ENCODE measurements at places on chromosomes 3 and 15.

- DNase-seq: no peak
Observed at GRCh38 chr3:28101705-28102104, 139.7 kb upstream of the CMC1 start.

DNA sequence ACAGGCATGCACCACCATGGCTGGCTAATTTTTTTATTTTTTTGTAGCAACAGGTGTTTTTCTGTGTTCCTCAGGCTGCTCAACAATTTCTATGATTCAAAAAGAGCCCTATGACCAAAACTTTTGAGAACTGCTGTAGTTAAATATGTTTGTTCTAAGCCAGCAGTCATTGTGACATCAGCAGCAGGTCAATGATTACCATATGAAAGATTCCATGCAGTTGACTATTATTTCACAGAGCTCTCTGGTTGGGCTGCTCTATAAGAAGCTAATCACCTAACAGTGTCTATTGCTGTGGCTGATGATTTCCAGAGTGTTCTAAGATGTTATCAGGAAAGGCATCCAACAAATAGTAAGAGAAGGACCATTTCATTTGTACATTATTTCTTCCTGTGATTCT lies at the start of gene CCDC54:
Gene CCDC54 (plus strand): TSS at position 289 of the 400 bp plus-strand sequence. CDS start 149 bp downstream, outside the sequence.
- DNase-seq: no peak

- no peak for DNase-seq
Observed at GRCh38 chr3:195394024-195394423, 48.8 kb downstream of the ACAP2 start.

GRCh38 chr15:87609894-87610293 lies 646.6 kb downstream of the NTRK3 start:
- DNase-seq: no peak

- DNase-seq: no peak
Observed at GRCh38 chr3:171018156-171018935, 8.2 kb downstream of the SLC2A2 start.

DNA sequence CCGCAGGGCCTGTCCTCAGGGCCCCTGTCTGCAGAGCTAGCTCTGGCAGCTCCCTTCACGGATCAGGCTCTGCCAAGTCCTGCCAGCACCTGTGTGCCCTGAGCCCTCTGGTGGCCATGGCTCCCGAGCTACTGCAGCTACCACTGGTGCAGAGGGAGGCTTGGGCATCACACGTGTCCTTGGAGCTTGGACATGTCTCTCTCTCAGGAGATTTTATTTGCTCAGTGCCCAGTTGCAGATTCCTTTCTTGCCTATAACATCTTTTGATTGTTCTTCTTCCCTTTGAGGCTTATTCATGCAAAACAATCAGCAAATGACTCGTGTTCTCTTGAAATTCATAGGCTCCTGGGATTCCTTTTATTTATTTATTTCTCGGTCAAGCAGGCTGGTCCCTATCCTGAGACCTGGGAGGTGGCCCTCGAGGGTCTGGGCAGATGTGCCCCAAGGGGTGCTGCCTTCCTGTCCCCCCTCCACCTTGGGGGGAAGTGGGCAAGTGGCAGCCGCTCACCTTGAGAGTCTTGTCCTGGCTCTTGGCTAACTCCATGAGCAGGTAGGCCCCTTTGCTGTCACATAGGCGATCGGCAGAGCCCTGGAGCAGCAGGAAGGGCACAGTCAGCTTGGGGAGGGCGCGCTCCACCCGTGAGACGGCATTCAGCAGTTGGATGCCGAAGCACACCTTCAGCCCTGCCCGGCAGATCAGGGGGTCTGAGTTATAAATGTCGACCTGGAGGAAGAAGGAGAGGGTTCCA lies 21.9 kb downstream of the ABTB1 start:
- no peak for DNase-seq

- no peak for DNase-seq
Observed at GRCh38 chr15:64045774-64046420, 388 bp downstream of the DAPK2 start.

- DNase-seq: no peak
Observed at GRCh38 chr15:77032647-77033416, 37.9 kb downstream of the PSTPIP1 start.

DNA sequence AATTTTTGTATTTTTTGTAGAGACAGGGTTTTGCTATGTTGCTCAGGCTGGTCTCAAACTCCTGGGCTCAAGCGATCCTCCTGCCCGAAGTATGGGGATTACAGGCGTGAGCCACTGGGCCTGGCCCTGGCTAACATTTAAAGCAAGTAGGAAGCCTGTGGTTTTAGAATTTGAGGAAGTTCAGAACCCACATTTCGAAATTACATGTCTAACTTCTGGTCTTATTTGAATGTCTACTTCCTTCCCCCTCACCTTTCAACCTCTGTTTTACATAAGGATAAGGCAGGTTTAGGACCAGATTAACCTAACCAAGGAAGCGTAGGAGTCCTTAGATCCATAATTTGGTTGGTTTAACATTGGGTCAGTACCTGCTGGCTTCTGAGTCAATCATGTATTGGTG lies 120.5 kb upstream of the PROK2 start:
- DNase-seq: no peak

DNA sequence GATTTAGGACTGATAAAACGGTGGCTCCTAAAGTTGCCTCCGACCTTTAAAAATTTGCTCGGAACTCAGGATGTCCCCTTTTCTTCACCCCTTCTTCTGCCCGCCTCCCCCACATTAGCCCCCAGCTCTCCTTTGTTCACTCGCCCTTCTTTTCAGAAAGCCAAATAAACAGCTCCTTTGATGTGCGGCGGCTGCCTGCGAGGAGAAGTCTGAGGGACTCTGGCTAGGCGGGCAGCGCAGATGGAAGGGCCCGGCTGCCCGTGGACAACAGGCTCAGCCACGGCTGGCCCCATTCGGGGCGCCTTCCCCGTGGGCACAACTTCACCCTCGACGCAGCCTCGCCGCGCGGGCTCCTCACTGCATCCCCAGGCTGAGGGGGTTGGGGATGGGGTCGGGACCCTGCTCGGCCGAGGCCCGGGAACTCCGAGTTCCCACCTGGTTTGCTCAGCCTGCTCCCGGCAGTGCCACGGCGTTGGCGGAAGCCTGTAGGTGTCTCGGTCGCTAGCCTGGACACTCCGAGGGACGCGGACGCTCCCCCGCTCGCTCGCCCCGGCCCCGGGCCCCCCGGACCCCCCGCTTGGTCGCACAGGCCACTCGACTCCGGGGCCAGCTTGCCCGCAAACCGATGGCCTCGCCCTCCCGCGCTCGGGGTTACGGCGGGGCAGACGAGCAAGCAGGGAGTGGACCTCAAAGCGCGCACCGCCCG lies 897 bp upstream of the TLE3 start:
- no peak for DNase-seq

Data from stimulated activated CD4-positive, alpha-beta T cell treated with anti-CD3 and anti-CD28 coated beads, Interleukin-1b, Interleukin-23, amount 100 ng/mL, for 1 hour (primary cell).